Motor neuron (in vitro differentiated cells): ENCODE measurements at places on chromosomes 5 and 9.

DNA sequence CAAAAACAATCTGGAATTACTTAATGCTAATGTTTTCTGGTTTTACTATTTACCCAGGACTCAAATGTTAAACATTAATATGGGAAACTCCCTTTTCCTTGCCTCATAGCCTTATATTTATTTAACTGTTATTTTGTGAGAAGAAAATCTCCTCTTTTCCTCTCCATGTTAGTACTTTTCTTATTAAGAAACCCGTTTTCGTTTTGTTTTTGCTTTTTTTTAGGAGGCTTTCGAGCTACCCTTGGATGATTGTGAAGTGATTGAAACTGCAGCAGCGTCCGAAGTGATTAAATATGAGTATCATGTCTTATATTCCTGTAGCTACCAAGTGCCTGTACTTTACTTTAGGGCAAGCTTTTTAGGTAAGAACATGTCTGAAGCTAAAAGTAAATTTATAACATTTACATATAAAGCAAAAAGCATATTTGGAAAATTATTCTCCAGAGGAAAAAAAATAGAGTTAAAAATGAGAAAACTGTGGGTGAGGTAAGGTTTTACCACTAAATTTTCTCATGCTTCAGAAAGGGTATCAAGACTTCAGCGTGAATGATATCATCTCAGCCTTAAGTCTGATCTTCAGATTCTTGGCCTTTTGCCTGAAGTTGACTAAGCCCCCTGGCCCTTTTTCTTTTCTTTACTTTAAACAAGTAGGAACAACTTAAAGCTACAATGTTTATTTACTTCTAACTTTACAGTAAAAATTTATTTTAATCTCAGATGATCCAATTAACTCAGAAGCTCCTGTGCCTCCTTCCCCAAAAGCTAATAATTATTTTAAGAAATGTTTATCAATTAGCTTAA is 113.8 kb downstream of the RPS23 start:
- ATAC-seq: peak; percentile 36

GRCh38 chr9:68507130-68507805 is 33.4 kb downstream of the TMEM252 start:
- ATAC-seq: peak; percentile 45

DNA sequence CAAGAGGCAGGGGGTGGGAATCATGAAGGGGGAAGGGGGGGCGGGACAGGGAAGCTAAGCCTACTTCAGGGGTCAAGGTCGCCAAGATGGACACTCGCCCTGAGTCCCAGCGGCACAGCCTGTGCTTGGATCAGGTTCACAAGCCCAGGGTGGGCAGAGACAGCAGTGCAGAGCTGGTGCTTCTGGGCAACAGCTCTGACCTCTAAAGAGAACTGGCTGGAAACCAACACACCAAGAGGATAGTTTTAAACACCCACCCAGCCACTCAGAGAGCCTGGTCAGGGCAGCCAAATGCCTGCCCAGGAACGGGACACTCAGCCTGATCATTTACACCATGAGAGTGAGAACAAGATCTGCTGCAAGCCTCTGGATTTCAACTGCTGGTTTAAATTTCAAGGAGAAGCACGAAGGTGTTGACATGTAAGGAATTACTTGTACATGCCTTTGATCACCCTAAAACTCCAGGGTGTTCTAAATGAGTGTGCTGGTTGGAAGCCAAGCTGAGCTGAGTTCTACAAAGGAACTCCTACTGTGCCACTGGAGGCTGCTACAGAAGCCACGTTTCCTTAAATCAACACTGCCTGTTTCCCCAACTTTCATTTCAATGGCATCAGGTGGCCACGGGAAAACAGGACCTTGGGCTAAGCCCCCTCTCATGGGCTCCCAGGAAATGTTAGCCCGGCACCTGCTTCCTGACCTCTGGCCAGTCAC is 91.5 kb downstream of the TTLL11 start:
- ATAC-seq: peak; percentile 33

GRCh38 chr5:32630867-32631491 is 45.6 kb downstream of the SUB1 start:
- no peak for ATAC-seq

DNA sequence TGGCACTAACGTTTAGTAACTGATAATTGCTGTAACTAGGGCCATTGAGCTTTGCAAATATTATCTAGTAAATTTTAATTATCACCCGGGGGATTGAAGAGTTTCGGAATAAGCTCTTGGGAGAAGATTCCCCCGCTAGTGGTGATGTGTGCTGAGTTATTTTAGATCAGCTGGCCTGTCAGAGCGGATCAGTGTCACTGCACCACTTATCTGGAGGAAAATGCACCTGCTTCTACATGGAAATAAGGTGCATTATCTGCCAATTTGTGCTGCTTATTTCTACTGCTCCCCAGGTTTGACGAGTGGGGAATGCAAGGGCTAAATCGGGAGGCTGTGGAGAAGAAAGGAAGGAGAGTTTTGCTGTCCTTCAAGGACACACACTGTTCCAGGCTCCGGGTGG is 518.6 kb downstream of the TLE4 start:
- no peak for ATAC-seq

DNA sequence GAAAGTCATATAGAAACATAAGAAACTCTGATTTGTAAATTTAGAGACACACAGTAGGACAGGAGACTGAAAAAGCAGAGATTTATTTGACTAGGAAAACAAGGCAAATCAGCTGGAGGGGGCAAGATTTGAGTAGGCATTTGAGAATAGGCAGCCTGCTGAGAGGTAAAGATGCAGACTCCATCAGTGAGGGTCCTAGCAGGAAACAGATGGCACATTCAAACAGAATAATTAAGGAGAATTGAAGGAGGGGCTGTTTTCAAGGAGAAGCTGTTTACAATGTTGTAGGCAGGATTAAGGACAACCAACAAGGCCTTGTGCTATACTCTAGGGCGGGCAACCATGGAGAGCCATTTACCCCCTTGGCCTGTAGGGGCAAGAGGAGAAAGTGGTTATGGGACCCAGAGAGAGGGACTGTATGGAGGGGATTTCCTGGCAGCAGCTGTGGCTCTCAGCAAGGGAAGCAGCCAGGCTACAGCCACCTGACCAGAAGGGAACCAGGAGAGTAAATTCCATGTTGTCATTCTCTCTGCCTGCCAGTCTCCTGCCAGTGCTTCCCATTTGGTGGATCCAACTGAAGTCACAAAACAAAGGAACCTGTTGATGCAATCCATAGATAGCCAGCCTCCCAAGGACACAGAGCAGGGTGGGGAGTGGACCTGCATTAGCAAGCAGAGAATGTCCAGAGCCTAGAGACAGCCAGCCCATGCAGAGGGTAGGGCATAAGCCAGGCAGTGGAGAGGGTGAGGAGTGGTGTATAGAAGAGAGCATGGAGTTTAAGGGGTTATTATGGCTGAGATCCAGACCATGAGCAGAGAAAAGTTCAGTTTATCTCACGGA is 38.2 kb downstream of the PAPPA start:
- ATAC-seq: no peak

DNA sequence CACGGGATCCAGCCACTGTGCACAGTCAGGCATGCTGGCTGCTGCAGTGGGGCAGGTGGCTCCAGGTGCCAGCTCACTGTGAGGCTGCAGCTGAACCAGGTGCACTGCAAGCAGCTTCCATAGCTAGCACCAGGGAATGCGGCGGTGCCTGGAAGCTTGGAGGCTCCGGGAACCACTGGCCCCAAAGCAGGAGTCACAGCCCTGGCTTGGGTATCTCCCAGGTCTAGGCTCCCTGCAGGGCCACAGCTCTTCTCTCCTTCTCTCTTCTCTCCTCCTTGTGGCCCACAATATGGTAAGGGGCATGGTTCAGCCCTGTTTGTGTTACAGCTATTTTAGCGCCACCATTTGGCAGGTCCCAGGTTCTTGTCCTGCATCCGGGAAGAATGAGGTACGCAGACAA is 6.7 kb upstream of the MTMR12 start:
- no peak for ATAC-seq

- no peak for ATAC-seq
Observed at GRCh38 chr5:93674138-93674537, 67.3 kb downstream of the POU5F2 start.

GRCh38 chr5:169751490-169751889 is 114.4 kb downstream of the DOCK2 start:
- ATAC-seq: no peak

- ATAC-seq: no peak
Observed at GRCh38 chr5:116947691-116948528, 373.3 kb upstream of the SEMA6A start.

DNA sequence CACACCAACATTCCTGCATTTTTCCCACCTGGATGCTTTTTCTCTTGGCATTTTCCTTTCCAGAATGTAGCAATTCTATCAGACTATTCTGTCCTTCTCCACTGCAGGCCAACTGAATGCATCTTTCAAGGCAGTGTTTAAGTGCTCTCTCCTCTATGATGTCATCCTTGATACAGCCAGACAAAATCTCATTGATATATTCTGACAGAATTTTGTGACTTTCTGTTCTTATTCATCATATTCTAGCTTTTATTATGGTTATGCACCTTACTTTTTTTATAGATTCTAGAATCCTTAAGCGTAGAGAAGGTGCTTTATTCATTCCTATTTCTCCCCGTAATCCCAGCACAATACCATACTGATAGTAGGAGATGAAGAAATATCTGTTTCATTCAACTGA is 355.5 kb upstream of the CCNH start:
- no peak for ATAC-seq

GRCh38 chr5:171681061-171681460 is 104.6 kb upstream of the SMIM23 start:
- ATAC-seq: no peak

- no peak for ATAC-seq
Observed at GRCh38 chr9:75418518-75418917, 330.2 kb downstream of the OSTF1 start.

DNA sequence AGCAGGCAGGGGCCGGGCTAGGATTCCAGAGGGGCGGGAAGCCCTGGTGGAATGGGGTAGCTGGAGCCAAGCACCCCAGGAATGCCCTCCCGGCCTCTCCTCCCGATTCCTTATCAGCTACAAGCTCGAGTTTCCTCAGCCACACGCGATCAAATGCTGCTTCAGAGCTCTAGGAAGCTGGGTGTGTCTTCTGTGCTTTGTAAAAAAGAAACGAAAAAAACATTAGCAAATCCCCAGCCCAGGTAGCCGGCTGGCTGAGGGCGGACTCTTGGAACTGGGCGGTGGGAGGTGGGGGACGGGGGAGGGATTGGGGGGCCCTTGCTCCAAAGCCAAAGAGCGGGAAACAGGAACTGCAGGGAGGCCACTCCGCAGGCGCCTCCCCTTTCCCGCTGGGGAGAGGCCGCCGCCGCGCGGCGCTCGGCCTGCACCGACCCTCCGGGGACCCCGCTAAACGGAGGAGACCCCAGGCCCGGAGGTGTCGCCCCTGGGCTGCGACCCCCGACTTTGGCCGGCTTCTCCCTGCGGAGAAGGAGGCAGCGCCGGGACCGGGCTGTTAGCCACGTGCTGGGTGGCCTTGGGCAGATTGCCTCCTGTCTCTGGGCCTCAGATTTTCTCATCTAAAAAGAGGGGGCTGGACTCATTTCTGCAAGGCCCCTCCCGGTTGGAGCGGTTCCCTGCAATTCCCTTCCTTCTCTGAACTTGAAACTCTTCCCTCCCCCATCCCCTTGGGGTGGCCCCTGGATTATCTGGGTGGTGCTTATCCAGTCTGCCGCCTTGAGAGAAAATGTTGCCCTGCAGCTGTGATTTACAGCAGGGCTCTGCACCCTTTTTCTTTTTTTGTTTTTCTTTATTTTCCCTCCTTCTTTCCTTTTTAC is 40.9 kb upstream of the FABP6 start:
- peak; percentile 32 for ATAC-seq

DNA sequence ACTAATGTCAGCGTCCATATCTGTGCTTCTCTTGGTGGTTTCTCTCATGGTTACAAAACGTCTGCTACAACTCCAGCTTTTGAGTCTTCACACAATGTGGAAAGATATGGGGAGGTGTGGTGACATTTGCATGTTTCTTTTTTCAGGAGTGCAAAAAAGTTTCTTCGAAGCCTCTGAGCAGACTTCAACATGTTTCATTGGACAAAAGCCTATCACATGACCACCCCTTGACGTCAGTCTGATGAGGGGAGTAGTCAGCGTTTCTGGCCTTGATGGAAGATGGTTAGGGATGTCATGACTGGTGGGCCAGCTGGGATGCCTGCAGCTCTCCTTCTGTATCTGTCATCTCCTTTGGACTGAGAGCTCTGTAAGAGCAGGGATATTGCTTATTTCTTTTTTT is 61.4 kb downstream of the PTPDC1 start:
- ATAC-seq: no peak

- no peak for ATAC-seq
Observed at GRCh38 chr5:76391014-76391413, 12.1 kb upstream of the IQGAP2 start.

- no peak for ATAC-seq
Observed at GRCh38 chr5:62499756-62500155, 78.9 kb upstream of the LRRC70 start.

DNA sequence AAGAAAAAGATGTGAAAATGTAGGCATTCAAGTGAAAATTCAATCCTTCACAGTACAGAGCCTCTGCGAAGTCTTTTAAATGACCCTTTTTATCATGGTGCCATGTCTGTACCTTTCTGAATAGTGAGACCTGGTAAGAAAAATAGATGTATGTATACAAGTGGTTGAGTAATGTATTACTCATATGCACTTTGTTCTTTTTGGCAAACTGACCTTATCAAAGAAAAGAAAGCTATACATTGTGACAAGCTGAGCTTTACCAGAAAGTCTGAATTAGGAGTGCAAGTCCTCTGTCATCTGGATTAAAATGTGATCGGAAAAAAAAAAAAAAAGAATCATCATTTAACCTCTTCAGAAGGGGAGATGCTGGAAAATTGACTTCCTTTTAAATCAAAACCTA is 356.4 kb upstream of the CCNH start:
- no peak for ATAC-seq

- ATAC-seq: no peak
Observed at GRCh38 chr9:103193992-103194391, 198.9 kb downstream of the CYLC2 start.

GRCh38 chr5:103573411-103573810 is 10.8 kb upstream of the NUDT12 start:
- no peak for ATAC-seq

GRCh38 chr9:35828716-35829083 is at the start of gene FAM221B:
Gene FAM221B, minus strand, starts transcription at chr9:35828732. Its CDS starts 2,571 bp downstream, at chr9:35826161.
- peak; percentile 38 for ATAC-seq

DNA sequence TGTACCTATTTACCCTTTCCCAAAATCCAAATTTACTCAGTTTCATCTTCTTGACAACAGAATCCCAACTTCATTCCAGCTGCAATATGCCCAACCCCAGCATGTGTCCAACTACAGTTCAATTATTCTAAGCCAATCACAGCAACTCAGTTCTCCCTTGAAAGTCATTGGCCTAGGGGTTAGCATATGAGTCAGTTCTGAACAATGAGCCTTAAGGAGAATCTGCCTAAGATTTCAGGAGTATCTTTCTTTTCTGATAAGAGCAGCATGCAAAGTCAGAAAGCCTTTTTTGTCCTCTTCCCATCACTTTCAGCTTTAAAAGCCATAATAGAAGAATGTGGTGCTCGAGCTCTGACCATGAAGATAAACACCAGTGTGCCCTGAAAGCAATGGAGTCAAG is 44.4 kb upstream of the RASGRF2 start:
- ATAC-seq: no peak

DNA sequence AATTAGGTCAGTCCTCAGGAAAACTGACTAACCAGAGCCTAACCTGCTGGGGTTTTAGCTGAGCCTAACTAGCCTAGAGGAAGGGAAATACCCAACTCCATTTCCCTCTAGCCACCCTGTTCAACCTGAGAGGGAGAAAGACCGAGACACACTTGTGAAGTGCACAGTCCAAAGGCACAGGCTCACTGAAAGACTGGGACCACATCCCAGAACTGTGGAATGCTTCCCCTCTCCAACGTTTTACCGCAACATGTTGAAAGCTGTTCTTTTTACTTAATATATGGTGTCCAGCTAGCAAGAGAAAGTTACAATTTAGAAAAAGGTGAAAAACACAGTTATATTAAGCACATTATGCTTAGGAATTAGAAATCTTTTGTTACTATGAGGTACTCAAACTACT is 76.8 kb upstream of the SIMC1 start:
- no peak for ATAC-seq
